ENCODE measurements at places on chromosomes 7 and 10.
A peak's percentile ranks its signal among the peaks of the same experiment; 100 is the strongest.

DNA sequence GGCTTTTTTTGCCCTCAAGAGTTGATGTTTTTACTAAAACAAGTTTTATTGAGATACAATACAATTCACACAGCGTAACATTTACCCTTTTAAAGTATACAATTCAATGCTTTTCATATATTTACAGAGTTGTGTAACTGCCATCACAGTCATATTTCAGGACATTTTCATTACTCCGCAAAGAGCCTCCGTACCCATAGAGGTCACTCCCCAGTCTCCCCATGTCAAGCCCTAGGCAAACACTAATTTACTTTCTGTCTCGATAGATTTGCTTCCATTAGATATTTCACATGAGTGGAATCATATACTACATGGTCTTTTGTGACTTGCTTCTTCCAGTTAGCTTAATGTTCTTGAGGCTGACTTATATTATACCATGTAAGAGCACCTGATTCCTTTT is 183.8 kb downstream of the PRKCQ start:
- no peak for DNase-seq

DNA sequence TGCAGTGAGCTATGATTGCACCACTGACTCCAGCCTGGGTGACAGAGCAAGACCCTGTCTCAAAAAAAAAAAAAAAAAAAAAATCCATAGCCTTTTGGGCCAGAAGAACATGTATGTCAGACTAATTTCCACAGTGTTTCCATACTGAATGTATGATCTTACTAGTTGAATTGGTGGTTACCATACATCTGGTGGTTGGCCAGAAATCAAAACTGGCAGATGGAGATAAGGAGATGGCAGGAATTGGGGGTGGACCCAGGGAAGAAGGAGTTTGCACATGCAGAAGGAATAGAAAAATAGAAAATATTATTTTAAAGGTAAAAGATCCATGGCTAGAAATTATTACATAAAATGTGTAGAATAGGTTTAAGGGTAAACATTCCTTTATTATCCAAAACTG is 3.7 kb upstream of the ATOH7 start:
- no peak for DNase-seq

GRCh38 chr10:132420981-132421846 is 24.2 kb downstream of the PWWP2B start:
- peak; percentile 66 for DNase-seq

GRCh38 chr7:828793-829561 is 3.3 kb upstream of the SUN1 start:
- DNase-seq = no peak

DNA sequence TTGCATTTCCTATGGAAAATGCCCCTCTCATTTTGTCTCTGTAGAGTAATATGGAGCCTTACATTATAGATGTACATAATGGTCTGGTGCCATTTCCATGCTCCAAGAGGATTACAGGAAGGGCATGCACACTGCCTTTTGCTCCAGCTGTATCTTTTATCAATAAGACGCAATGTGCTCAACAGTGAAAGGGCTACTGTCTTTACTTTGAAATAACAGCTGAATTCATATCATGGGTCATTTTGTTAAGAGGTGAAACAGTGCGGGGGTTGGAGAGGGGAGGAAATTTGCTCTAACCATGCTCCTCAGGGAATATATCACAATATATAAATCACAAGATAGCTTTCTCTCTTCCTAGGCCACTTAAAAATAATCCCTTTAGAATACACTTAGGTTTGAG is 77.7 kb downstream of the ICA1 start:
- peak; percentile 52 for DNase-seq

DNA sequence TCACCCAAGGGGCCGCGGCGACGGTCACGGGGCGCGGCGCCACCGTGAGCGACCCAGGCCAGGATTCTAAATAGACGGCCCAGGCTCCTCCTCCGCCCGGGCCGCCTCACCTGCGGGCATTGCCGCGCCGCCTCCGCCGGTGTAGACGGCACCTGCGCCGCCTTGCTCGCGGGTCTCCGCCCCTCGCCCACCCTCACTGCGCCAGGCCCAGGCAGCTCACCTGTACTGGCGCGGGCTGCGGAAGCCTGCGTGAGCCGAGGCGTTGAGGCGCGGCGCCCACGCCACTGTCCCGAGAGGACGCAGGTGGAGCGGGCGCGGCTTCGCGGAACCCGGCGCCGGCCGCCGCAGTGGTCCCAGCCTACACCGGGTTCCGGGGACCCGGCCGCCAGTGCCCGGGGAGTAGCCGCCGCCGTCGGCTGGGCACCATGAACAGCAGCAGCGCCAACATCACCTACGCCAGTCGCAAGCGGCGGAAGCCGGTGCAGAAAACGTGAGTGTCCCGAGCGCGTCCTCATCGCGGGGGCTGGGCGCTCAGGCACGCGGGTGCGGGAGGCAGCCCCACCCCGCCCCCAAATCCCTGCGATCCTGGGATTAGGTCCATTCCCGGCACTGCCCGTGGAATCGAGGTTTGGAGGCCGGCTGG is 509 bp downstream of the AHR start:
- peak; percentile 71 for DNase-seq

- DNase-seq = no peak
Measured at GRCh38 chr10:33520223-33520622, 185.8 kb upstream of the NRP1 start.

DNA sequence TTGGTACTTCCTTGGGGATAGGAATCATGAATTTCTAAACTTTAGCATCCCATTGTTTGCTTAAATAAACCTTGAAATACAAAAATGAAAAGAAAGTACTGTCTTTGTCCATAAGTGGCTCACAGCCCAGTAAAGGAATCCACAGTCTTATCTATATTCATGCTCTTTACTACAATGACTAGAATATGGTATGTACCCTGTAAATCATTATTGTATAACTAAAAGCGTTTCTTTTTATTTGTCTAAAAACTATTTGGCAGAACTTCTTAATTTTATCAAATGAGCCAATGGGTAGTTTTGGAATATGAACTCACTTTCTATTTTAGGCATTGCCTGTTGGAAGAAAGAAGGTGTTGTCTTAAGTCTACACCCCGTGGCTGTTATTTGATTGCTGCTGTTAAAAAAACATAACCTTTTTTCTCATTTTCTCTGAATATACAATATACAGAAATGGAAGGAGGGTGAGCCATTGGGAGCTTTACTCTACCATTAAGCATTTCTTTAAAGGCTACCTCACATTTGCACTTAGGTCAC is 12.4 kb upstream of the STRIP2 start:
- no peak for DNase-seq

DNA sequence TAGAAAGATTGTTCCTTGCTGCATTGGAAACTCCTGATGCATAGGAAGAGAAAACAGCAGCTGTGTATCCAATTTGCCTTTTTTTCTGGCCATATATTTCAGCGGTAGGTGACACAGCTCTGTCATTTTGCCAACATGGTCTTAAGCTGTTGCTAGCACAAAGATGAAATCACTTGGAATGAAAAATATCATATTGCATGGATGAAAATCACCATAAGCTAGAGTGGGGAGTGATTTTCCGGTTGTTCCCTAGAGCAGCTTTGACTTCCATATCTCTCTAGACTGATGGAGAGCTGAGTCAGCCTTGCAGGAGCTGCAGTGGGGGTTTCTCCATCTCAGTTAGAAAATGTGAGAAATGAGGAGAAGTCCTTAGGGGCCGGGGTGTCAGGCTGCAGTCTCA is 38.3 kb upstream of the BTBD16 start:
- no peak for DNase-seq

- DNase-seq = no peak
Measured at GRCh38 chr7:27106181-27106900, 3.9 kb upstream of the HOXA2 start.

- DNase-seq = no peak
Measured at GRCh38 chr10:19580691-19581090, 235.5 kb upstream of the PLXDC2 start.

- no peak for DNase-seq
Measured at GRCh38 chr7:47908720-47909119, 39.5 kb downstream of the PKD1L1 start.

- DNase-seq = no peak
Measured at GRCh38 chr7:28684650-28685241, 272.4 kb downstream of the CREB5 start.

- no peak for DNase-seq
Measured at GRCh38 chr10:108601851-108602250, 1321.5 kb downstream of the XPNPEP1 start.

- no peak for DNase-seq
Measured at GRCh38 chr10:102286216-102286615, 40.9 kb downstream of the GBF1 start.

DNA sequence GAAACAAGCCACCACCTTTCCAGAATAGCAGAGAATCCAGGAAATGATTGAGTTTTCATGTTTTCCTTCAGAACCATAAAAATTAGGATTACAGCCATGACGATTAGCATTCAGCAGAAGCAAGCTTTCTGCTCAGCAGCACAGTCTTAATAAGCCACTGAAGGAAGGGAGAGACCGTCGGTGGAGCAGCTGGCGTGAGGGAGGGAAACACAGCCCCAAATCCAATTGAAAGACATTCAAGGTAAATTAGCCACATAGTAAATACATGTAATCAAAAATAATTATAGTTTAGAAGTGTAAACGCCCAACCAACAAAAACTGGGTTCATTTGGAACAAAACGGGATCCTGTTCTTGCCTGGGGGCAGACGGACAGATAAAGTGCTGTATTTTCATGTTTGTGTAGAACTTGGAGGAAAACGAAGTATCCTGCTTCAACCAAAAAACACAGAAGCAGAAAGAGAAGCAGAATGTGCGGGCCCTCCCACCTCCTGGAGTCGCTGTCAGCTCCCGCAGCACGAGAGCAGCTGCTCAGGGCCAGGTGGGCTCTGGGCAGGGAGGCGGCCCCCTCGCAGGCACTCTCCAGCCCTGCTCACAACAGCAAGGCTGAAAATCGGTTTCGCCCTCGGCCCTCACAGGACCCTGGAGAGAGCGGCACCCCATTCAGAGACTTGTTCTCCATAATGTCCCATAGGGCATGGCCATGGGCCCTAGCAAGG is 84.9 kb downstream of the TCERG1L start:
- peak; percentile 37 for DNase-seq

- DNase-seq = no peak
Measured at GRCh38 chr10:22915314-22915713, 12.5 kb upstream of the ARMC3 start.

DNA sequence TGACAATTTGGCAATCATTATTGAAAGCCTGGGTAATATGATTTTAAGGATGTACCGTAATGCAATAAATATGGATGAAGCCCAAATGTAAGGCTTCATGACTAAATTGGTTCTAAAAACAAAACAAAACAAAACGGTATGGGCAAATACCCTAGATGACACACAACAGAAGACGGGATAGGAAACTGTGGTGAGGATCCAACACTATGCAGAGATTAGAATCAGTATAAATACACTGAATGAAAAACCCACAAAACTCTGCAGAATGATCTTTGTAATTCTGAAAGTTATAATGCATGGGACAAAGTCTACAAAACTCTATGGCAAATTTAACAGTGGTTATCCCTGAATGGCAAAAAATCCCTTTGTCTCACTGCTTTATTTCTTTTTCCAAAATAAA is 57.6 kb downstream of the MALSU1 start:
- DNase-seq = no peak

- DNase-seq = no peak
Measured at GRCh38 chr7:79513261-79513660, 59.8 kb upstream of the MAGI2 start.

DNA sequence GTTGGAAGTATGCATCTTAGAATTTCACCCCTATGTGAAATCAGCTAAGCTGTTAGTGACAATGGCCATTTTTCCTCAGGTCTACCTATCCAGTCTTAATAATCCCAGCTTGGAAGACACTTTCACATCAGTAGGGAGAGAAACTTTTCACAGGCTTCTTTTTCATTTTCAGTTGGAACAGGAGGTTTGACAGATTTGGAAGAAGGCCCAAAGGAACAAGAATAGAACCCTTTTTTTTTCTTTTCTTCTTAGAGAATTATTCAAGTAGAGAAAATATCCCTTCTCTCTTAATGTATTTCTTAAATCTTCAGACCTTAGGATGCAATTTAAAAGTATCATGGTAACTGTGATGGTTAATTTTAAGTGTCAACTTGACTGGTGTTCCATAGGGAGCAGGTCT is 410.5 kb upstream of the C7orf33 start:
- DNase-seq = no peak

DNA sequence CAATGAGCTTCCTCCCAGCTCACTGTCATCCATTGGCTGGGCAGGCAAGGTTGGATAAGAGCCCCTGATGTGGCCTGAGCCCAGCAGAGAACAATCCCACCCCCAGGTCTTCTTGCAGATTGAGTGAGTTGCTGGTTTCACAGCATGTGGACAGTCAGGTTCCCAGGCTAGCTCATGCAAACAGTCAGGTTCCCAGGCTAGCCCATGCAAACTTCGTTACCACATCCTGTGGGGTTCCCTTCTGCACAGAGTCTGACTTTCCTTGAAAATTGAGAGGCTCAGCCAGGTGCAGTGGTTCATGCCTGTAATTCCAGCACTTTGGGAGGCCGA is 67.1 kb downstream of the TMEM130 start:
- no peak for DNase-seq

DNA sequence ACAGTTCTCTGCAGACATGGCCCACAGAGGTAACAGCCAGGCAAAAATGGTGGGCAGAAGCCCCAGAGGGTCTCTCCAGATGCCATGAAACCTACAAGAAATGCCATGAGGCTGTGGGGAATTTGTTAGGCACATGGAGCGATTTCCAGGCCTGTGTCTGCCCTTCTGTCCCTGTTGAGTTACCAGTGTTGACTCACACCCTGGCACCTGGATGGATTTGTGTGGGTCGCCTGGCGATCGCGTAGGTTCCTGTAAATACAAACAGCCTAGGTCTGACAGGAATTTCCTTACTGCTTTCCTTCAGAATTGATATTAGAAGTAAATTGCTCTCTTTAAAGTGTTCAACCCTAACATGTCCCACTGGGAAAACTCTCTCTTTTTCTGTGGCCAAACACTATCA is 164.9 kb upstream of the EEPD1 start:
- no peak for DNase-seq

DNA sequence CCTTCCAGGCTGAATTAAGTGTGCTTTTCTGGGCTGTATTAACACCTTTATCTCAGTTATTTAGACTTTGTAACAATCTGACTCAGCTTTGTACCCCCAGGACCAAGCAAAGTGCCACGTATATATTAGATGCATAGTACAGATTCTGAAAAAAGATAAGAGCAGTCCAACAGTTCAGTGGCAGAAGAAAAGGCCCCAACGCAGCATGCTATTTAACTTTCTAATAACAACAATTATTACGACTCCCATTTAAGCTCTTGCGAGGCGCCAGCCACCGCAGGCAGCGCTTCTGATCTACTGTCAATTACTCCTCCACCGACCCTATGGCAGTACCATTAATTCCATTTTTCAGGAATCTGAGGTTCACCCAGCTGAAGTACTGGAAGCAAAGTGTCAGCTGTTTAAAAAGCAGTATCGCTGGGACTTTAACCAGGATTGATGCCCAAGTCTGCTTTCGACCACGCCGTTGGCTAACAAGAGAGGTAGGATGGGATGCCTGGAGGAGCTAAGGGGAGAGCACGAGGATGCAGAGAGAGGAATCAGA is 638 bp downstream of the LIPA start:
- DNase-seq = peak; percentile 12

- DNase-seq = peak; percentile 52
Measured at GRCh38 chr7:83410989-83411591, 237.8 kb downstream of the SEMA3E start.
